Activated CD4-positive, alpha-beta T cell treated with anti-CD3 and anti-CD28 coated beads, Interleukin-2, amount 50 U/mL, for 48 hours (primary cell): ENCODE measurements at places on chromosomes 12 and 14.

GRCh38 chr14:90536511-90537191 is 139.8 kb downstream of the CALM1 start:
- DNase-seq = no peak

- DNase-seq = no peak
Measured at GRCh38 chr12:105742567-105742874, 396.2 kb downstream of the NUAK1 start.

DNA sequence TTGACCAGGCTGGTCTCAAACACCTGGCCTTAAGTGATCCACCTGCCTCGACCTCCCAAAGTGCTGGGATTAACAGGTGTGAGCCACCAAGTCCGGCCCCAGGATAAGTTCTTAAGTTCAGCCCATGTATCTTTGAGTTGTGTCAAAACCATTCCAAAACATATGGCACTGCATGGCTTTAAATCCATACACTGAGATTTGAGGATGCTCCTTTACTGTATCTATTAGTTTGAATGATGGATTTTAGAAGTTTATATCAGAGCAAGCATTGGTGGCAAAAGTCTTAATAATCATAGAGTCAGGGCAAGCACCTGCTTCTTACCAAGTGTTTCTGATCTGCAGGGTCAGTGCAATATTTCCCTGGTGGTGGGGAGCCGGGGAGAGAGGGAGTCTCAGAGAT is 6.1 kb downstream of the KRT6B start:
- no peak for DNase-seq

DNA sequence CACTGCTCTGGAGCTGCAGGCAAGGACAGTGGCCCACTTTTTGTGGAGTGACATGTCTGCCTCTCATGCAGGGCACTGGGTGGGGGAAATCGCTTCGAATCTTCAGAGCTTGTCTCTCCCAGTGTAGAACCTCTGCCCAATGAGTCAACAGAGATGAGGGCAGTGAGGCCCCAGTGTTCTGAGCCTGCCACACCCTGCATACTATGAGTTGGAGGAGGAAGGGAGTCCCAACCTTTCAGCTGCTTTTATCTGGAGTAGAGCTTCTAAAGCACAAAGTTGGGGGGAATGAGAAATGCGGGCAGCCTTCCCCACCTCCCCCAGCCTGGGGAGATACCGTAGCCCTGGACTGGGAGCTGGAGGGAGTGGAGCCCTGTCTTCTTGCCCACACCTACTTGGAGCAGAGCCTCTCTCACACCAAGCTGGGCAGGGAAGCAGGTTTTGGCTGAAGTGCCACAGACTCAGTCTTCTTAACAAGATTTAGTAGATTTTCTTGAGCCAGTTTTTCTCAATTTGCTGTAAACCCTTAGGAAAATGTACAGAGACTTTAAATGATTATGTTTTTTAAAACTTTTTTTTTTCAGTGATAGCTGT is 159.1 kb downstream of the ADGRD1 start:
- DNase-seq = no peak

- no peak for DNase-seq
Measured at GRCh38 chr12:103093499-103094106, 136.1 kb downstream of the ASCL1 start.

- no peak for DNase-seq
Measured at GRCh38 chr14:83559721-83560120, 1970.2 kb upstream of the FLRT2 start.

DNA sequence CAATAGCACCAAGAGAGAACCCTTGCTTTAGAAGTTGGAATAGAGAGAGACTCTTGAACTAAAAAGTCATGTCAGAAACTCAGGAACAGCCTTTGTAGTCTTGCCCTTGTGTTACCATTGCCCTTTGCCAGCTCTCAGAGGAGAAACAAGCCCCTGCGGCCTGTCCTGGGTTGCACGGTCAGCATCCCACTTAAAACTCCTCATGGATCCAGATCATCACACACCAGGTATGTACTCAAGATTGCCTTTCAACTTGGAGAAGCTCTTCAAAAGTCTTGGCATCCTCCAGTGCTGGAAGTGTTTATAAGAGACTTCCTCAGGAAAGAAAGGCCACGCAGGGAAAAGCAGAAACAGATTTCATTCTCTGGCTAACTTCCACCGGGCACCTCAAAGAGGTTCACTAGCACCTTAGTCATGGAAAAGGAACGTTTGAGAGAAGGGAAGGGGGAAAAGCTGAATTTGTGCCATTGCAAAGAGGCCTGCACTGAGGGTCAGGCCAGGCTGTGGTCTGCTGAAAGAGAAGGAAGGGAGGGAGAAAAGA is 594.2 kb downstream of the MED13L start:
- no peak for DNase-seq

DNA sequence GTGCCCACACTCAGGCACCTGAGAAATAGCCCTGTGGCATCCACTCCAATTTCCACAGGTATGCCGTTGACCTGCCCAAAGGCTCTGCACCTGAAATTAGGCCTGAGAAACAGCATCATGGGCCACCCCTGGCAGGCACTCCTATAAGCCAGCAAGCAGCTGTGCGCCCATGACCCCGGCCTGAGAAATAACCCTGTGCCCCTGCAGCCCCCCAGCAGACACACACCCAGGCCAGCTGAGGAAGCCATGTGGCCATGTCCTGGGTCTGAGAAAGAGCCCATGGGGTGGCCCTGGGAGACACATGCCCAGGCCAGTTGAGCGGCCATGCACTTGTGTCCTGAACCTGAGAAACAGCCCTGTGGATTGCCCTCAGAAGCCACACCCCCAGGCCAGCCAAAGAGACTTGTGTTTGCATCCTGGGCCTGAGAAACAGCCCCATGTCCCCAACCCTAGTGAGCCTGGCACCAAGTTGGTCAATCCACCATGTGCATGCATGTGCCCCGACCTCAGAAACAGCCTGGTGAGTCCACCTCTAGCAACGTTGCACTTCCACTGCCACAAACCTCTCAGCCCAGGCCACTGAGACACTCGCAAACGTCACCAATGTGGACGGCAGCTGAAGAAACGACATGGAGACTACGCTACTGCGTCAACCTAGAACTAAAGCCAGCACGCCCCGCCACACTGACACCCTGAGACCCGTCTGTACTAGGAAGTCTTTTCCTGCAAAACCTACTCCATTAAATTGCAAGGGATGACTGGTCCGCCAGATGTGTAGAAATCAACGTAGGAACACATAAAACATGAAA is 411.9 kb downstream of the TMEM121 start:
- DNase-seq = no peak

GRCh38 chr14:23530375-23531055 is 21.1 kb downstream of the ZFHX2 start:
- DNase-seq = no peak

DNA sequence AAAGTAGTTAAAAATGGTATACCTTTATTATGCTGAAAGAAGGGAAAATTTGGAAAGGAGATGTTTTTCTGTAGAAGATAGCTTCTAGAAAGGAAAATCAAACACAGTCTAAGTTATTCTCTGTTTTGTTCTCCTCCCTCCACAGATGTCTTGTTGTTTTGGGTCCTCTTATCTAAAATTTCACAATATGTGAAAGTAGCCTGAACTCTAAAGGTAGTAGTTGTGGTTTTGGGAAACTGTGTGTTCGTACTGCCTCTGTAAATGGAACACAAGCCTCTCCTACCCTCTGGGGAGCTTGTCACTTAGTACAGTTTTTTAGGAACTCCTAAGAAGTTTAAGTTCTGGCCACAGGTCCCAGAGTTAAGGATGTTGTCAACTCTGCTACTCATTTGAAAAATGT is 112.6 kb downstream of the CRADD start:
- no peak for DNase-seq

GRCh38 chr12:113861708-113862312 is 104.3 kb downstream of the RBM19 start:
- DNase-seq = no peak

GRCh38 chr12:65403188-65403587 is 124.7 kb downstream of the MSRB3 start:
- DNase-seq = no peak

DNA sequence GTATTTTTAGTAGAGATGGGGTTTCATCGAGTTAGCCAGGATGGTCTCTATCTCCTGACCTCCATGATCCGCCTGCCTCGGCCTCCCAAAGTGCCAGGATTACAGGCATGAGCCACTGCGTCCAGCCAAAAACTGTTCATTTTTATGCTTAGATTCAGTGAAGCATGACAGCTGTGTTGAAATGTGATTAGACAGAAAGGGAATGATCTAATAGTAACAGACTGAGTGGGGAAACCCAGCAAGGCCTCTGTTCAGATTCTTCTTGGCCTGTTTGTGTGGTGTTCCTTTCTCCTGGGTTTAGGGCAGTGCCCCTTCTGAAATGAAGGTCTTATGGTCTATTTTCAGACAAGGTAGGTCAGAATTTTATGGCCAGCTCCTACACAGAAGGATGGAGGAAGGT is 11.8 kb upstream of the ABCD4 start:
- DNase-seq = no peak

GRCh38 chr12:21638054-21638891 is 19.4 kb downstream of the LDHB start:
- no peak for DNase-seq

DNA sequence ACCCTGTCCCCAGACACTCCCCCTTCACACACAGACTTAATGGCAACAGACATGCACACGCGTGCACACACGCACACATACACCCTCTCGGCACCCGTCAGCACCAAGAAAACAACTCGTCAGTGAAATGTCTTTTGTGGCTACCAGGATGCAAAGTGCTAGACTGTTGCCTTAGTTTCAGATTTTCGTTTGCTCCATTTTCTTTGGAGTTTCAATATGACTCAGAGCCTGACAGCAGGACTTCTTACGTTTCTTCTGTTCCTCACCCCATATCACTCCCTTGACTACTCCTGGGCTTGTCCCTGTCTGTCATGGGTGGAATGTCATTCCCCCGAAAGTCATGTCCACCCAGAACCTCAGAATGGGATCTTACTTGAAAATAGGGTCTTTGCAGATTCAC is 182.9 kb downstream of the GLT1D1 start:
- DNase-seq = no peak

GRCh38 chr12:124916374-124917134 is 2.1 kb upstream of the UBC start:
- DNase-seq = no peak

GRCh38 chr12:62603811-62604098 is 137.1 kb downstream of the MON2 start:
- no peak for DNase-seq

DNA sequence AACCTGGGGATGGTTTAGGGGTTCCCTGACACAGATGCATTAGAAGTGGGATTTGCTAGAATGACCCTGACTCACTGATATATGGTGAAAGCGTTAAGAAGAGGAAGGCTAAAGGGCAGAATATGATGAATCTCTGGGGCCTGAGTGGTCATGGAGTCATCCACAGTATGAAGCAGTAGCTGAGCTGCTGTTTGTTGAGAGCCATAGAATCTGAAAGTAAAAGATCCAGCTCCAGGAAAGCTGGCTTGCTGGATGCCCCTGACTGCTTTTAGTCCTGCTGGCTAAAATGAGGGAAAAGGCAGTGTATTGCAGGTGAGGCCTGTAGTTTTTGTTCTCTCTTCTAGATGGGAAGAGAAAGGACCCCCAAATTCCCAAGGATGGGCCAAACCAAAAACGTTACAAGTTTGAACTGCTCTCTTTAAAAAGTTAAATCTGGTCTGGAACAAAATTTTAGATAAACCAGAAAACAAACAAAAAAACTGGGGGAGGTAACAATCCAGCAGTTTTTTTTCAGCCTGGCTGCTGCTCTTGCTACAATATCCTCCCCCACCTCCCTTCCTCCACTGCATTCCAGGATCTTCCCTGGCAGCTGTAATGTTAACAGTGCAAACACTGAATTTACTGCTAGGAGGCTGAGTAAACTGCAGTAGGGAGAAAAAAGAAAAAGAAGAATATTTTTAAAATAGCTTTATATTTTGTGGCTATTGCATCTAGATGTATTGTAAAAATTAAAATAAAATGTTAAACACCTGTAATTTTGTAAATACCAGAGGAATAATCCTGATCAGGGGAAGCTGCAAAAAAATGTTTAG is 16.5 kb downstream of the SEL1L start:
- DNase-seq = no peak

- no peak for DNase-seq
Measured at GRCh38 chr14:93073910-93074769, 41.6 kb downstream of the ITPK1 start.

- DNase-seq = peak; percentile 66
Measured at GRCh38 chr12:9707864-9708808, 24.8 kb downstream of the CLECL1 start.

- DNase-seq = no peak
Measured at GRCh38 chr14:67622675-67623074, 3.0 kb downstream of the ARG2 start.

DNA sequence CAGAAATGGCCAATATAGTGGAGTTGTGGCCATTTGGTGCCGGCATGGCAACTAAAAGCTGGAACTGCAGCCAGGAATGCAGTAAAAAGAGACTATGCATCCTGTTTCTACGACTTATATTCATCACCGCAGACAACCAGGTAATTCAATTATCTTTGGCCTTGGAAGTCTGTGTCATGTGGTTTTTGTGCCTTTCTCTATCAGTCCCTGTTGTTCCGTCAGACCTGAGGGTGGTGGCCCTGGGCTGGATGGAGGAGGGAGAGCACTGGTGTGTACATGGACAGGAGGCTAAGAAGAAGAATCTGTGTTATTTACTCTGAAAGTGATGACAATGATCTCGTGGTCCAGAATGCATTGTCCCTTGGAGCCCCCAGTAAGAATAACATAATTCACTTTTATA is 852.6 kb downstream of the VRK1 start:
- DNase-seq = no peak

DNA sequence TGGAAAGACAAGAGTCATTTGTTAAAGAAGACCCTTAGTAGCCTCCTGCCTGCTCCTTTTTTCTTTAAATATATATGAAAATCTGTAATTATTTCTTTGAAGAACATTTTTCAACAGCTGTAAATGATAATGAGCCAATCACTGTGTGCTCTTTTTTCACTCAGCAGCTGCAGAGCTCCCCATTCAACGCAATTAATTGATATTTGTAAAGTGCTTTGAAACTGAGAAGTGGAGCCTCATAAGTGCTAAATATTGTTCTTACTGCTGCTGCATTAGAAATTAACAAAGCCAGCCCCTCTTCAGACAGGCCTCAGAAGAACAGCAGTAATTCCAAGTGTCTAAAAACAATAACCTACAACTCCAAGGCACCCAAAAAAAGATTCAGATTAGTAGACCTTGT is 224.3 kb downstream of the GXYLT1 start:
- no peak for DNase-seq

GRCh38 chr14:92513204-92513965 is at the start of gene RIN3:
Gene RIN3 (plus strand): TSS chr14:92513781. CDS start chr14:92513933, 152 bp downstream.
- DNase-seq = peak; percentile 52

DNA sequence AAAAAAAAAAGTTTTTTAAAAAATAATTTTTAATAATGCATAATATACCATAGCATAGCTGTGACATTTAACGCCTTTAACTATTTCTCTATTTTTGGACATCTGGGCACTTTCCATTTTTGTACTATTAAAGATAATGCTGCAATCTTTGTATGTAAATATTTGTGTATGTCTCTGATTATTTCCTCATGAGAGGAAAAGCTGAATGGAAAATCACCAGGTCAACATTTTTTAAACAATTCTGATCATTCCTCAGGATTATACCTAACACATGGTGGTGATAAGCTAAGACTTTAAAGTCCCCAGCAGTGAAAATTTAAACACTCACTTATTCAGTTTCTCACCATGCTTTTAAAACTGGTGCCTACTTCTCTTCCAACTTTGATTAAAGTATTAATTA is 31.3 kb upstream of the NR1H4 start:
- no peak for DNase-seq
